Activated effector memory CD4-positive, alpha-beta T cell treated with anti-CD3 and anti-CD28 coated beads, Interleukin-2, amount 50 U/mL, for 16 hours (primary cell): ENCODE measurements at places on chromosomes 7 and 10.

DNA sequence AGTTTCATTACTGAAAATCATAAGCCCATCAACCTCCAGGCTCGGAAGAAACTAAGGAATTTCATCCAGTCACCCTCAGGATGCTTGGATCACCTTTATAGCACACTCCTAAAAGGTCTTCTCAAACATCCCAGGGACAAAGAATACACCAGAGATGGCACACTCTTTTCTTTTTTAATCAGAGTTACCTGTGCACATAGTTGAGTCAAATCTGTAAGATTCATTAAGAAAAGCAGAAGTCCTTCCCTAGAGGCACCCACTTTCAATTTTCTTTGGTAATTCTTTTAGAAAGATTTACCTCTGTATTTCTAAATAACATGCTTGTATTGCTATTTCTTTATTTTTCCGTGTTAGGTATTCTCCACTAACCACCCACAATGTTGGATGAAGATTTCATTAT, 50.6 kb upstream of the IL6 start:
- DNase-seq, result no peak

- no peak for DNase-seq
Observed at GRCh38 chr7:50436133-50436806, 13.9 kb downstream of the FIGNL1 start.

DNA sequence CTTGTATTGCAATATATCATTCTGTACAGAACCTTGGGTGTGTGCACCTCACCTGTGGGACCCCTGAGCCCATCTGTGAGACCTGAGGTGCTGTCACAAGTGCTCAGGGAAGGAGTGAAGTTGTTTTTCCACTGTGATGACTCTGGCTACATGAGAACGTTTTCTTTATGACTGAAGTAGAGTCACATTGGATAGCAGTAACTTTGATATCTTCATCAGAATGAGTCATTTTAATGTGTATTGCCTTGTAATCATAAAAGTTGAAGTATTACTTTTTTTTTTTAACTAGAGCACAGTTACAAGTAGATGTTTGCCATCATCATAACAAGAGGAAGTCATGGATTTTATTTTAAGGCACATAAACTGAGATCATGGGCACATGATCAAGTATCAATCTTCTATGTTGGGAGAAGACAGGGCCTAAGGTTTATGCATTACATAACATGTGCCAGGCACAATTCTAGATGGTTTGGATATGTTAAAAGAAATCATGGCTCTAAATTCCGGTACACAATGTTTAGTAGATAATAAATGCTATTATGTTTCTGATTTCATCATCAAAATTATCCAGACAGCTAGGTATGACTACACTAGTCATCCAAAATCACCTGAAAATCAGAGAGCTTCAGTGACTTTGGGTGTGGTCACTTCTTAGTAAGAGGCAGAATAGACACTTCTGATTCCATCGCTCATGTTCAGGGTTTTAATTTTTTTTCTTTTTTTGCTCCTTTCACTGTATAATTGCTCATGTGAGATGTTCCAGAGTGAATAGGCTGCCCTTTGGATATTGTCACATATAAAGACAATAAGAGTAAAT, 82.7 kb upstream of the KLF6 start:
- DNase-seq, result peak; percentile 78

DNA sequence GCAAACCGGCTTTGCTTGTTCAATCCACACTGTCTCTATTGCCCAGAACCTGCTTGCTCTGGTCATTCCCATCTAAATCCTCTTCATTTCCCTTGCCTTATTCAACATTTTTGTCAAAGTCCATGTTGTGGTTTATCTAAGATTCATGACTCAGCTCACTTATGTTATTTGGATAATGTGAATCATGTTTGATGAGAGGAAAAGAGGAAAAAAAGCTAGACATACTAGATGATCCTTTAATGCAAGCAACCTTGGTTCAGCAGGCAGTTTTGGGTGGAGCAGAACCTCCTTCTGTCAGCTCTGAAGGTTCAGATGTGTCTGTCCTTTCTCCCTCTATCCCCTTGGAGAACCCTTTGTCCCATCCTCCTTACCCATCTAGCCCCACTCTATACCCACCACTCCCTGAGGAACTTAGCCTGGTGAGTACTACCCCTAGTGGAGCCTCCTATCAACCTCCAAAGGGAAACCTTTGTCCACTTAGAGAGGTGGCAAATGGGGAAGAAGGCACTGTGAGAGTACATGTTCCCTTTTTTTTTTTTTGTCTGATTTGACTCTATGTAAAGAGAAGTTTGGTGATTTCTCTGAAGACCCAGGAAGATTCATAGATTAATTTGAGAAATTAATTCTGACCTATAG, 2.1 kb upstream of the SAMD9L start:
- DNase-seq, result no peak

DNA sequence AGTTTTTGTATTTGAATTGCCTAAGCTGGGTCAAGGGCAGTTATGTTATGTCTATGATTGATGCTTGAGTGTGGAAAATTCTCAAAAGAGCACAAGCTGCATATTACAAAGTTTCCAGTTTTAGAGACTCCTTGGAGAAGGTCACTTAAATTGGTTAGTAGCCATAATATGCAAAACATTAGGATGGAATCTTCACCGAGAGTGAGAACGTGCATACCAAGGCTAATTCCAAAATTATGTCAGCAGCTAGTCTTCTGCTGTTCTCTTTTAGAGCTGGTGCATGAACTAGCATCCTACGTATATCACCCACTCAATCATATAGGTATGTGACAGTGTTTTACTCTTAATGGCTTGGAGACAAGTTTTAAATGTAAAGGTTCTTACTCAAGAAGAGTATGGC, 49.2 kb downstream of the MKX start:
- DNase-seq, result no peak

DNA sequence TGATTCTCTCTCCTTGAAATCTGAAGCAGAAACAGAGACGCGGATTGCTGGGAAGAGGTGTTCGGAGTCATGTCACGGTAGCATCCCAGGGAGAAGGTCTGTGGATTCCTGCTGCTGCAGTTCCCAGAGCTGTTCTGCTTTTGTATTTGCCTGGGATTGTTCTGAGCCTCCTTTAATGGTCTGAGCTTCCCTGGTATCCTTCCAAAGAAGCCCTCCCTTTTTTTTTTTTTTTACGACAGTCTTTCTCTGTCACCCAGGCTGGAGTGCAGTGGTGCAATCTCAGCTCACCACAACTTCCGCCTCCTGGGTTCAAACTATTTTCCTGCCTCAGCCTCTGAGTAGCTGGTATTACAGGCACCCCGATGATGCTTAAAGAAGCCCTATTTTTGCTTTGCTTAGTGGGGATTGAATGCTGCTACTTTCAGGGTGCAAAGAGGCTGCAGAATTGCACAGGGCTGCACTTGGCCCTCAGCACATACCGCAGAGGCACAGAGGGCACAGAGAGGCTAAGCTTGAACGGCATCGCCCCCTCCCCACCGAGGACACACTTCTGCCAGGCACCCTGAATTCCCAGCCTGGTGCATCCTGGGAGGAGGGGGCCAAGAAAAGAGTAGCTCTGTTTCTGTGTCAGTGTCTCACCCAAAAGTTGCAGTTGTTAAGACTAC, 208.6 kb upstream of the GALNT17 start:
- DNase-seq, result no peak

GRCh38 chr10:7672341-7673134, 5.8 kb upstream of the ITIH5 start:
- no peak for DNase-seq

DNA sequence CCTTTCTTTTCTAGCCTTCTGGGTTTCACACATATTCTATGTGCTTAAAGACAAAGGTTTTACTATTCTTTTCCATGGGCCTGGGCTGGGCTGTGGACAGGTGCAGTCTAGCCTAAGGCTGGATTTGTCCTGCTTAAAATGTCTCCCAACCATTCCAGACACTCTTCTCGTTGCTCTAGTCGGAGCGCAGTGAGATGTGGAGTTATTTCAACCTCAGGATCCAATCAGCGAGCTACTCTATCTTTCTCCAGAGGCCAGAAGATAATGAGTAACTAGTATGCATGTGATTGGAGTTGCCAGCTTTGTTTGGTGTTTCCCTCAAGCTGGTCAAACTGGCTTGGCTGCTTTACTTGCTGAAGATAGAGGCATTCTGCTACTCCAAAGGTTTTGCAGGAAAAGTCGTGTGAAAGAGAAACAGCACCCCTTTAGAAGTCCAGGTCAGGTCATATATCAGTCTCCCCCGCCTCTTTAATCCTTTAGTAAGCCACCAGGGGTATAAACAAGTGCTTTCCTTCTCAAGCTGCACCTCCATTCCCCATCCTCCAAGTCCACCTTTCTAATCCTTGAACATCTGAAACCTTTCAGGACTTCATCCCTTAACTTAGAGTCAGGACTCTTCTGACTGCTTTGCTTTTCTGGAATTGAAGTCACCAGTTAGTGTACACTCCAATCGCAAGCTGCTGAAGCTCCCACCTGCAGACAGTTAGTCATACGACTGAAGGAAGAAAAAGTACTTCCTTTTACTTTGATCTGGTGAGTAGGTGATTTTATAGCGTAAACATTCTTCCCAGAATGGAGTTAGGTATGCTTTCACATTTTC, 78.8 kb downstream of the DNMBP start:
- no peak for DNase-seq

- peak; percentile 71 for DNase-seq
Observed at GRCh38 chr10:125823663-125824251, 411 bp downstream of the BCCIP start.

GRCh38 chr7:73954181-73954580, 73.8 kb upstream of the ELN start:
- DNase-seq, result no peak

GRCh38 chr10:123878666-123879303, 12.8 kb downstream of the CPXM2 start:
- DNase-seq, result peak; percentile 34

- DNase-seq, result peak; percentile 31
Observed at GRCh38 chr10:5959581-5960069, 17.7 kb downstream of the IL15RA start.

- no peak for DNase-seq
Observed at GRCh38 chr10:17488848-17489247, 34.5 kb upstream of the ST8SIA6 start.

DNA sequence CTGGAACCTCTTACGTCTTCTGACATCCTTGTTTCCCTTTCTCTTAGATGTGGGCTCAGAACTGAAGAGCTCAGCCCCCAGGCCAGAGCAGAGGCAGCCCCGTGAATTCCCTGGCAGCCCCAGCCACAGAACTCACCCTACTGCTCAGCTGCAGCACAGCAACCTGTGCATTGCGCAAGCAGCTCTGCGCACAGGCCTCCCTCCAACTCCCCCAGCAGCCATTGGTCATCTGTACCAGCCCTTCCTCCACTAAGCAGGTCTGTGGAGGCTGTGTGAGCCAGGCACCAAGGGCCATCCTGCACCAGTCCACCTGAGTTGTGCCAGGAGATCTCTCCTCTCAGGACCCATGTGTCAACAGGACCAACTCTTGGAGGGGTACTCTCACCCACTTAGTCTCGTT, 54.5 kb downstream of the ZNF33B start:
- no peak for DNase-seq

GRCh38 chr7:17153536-17153935, 144.9 kb upstream of the AHR start:
- no peak for DNase-seq

- DNase-seq, result no peak
Observed at GRCh38 chr7:90775383-90775965, 179.4 kb downstream of the CDK14 start.

- DNase-seq, result no peak
Observed at GRCh38 chr7:117202511-117202910, 120.3 kb downstream of the WNT2 start.

DNA sequence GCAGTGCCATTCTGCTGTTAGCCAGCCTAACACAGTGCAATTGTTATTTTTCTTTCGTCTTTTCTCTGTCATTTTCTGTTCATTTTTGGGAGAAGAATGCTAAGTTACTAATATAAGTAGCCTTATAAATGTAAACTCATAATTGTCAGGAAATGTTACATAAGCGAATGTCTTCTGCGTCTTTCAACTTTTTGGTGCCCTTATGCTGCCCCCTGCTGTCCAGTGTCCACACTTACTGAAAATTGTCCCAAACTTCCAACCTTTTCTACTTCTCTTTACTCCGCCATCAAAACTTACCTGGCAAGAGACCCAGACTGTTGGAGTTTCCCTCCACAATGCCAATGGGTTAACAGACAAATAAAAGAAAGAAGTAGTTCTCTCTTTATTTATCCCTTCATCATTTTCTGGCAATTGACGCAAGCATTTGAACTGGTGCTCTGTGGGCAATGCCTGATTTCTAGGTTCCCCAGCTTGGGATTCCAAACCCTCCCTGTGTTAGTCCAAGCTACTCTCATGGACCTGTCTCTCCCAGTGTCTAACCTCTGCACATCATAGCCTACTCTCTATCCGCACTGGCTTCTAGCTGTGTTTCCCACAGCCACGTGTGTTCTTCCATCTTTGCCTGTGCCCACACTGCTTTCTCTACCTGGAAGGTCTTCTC, 21.0 kb upstream of the EPC1 start:
- DNase-seq, result peak; percentile 91

DNA sequence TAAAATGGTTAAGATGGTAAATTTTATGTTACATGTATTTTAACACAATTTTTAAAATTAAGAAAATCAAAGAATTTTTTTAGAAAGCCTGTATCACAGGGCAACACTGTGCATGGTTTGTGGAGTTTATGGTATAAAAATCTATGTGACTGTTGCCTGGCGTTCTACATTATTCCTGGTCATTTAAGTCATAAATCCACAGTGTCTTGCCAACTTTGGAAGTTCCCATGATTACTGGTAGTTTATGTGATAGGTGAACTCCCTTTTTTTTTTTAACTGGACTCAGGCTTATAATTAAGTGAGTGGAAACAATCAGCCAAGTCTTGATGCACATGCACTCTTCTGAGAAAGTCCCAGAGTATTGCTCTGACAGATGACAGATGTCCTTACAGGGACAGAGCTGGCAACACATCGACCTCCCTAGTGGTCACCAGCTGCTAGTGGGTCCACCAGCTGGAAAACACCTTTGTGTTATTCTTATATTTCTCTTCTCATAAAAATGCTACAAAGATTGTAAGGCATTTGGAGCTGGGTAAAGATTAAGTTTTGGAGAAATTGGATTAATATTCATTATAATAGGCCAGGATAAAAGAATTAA, 8.8 kb upstream of the STN1 start:
- no peak for DNase-seq

- no peak for DNase-seq
Observed at GRCh38 chr7:7131273-7131672, 51.1 kb upstream of the C1GALT1 start.

GRCh38 chr10:12041766-12042408, 722 bp downstream of the UPF2 start:
- peak; percentile 72 for DNase-seq

DNA sequence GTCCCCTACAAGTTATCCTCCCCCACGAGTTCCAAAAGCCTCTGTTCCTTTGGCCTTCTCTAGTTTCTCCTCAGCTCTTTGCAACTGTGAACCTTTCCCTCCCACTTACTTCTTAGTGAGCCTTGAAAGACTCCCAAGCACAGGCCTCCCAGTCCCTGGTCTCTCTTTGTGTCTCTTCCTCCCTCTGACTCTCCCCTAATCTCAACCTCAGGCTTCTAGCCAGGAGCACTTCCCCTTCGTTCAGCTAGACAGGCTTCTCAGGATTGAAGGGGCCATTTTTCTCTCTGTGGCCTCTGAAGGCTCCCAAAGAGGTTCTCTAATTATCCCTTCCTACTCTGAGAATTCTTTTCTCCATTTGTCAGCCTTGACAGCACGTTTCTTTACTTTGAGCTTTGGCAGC, 50.2 kb upstream of the PHYHIPL start:
- DNase-seq, result no peak

GRCh38 chr7:135281363-135281949, 47.8 kb downstream of the STRA8 start:
- DNase-seq, result peak; percentile 87

GRCh38 chr10:14500172-14500765, 169.5 kb upstream of the FRMD4A start:
- DNase-seq, result no peak

GRCh38 chr7:12221414-12221813, 10.3 kb downstream of the TMEM106B start:
- no peak for DNase-seq

GRCh38 chr7:101936223-101936610, 118.8 kb downstream of the CUX1 start:
- no peak for DNase-seq
